ENCODE measurements at places on chromosomes 3 and 15. TPM values are rescaled to one million over a fixed set of nuclear protein-coding genes. Genes with fewer than 3 reads are reported as not detected.

Gene LSG1
- total RNA-seq, result 41.2 TPM

Gene KY
- total RNA-seq, result 0.09 TPM

Gene PATL2
- total RNA-seq, result not detected

Gene SLITRK3
- total RNA-seq, result 1.1 TPM

Gene SLC22A14
- total RNA-seq, result not detected

Gene KLF15
- total RNA-seq, result 7.2 TPM

Gene NANOGP8
- 1.5 TPM for total RNA-seq

Gene SKIL
- 18.0 TPM for total RNA-seq

Gene OR5AC2
- not detected for total RNA-seq

Gene PLSCR2
- total RNA-seq, result not detected

Gene DNAJA4
- not detected for total RNA-seq

Gene SLC28A1
- total RNA-seq, result not detected

Gene SLC6A20
- total RNA-seq, result not detected

Gene SPINK8
- total RNA-seq, result not detected

Gene DAZL
- total RNA-seq, result 3.2 TPM

Gene DTWD1
- total RNA-seq, result 66.0 TPM

Gene MKRN3
- total RNA-seq, result not detected

Gene EPM2AIP1
- 27.4 TPM for total RNA-seq

Gene DZIP1L
- total RNA-seq, result 10.4 TPM

Gene KIF15
- 83.4 TPM for total RNA-seq

Gene ITIH4
- 2.4 TPM for total RNA-seq

Gene ITGB5
- total RNA-seq, result 108 TPM

Gene CCDC33
- total RNA-seq, result 1.9 TPM

Gene OR5K2
- total RNA-seq, result not detected

Gene SKOR1
- 0.09 TPM for total RNA-seq

Gene MYEF2
- 140 TPM for total RNA-seq

Gene ROPN1
- not detected for total RNA-seq

Gene MYLK
- total RNA-seq, result 28.4 TPM

Gene GP5
- total RNA-seq, result 0.03 TPM

Gene TTLL13
- total RNA-seq, result not detected

Gene TRAT1
- not detected for total RNA-seq

Gene GOLGA6L7
- not detected for total RNA-seq

Gene AGTR1
- total RNA-seq, result not detected

Gene PLA2G4F
- not detected for total RNA-seq

All from neural progenitor cell (in vitro differentiated cells).